ENCODE measurements at places on chromosomes 4 and X.

GRCh38 chrX:129737916-129738315 lies 863 bp upstream of the XPNPEP2 start:
- no peak for DNase-seq

GRCh38 chr4:173410079-173410478 lies 11.2 kb upstream of the SCRG1 start:
- DNase-seq: no peak

GRCh38 chrX:110665223-110666002 lies 130.2 kb downstream of the CHRDL1 start:
- peak; percentile 31 for DNase-seq

DNA sequence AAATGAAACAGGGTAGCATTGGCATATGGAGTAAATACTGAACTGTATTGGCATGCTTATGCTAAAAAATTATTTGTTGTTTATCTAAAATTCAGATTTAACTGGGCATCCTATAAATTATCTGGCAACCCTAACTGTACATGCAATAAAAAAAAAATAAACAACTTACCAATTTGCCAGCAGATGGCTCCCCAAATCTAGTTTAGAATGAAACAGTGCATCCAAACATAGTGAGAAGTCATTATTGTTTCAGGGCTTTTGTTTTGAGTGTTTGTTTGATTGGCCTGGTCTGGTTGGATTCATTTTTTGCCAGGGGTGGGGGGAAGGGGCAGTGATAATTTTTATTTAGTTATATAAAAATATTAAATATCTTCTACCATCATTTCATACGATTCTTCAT lies 12.8 kb upstream of the NSUN7 start:
- peak; percentile 39 for DNase-seq

- peak; percentile 28 for DNase-seq
Observed at GRCh38 chr4:162497564-162498167, 333.9 kb upstream of the FSTL5 start.

DNA sequence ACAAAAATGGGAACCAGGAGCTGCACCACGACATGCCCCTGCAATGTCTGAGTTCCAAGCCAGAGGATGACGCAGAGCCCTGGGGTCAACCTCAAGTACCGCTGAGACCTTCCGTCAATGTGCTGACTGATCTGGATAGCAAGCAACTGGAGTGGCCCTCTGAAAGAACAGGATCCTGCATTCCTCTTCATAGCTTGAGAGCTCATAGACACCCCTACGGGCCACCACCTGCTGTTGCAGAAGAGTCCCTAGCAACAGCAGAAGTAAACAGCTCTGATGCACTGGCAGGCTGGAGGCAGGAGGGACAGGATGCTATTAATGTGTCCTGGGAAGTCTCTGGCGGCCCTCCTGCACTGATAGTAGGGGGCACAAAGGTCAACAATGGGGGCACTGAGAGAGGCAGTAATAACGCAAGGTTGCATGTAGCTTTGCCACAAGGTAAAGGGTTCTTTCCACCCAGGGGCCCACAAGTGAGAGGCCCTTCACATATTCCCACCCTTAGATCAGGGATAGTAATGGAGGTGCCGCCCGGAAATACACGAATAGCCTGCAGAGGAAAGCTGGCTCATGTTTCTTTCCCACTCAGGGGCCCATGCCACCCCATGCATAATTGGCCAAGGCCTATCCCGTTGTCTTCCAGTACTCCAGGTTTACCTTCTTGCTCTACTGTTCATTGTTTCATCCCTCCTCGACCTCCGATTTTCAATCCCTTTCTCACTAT lies 1.3 kb downstream of the PRR32 start:
- no peak for DNase-seq

DNA sequence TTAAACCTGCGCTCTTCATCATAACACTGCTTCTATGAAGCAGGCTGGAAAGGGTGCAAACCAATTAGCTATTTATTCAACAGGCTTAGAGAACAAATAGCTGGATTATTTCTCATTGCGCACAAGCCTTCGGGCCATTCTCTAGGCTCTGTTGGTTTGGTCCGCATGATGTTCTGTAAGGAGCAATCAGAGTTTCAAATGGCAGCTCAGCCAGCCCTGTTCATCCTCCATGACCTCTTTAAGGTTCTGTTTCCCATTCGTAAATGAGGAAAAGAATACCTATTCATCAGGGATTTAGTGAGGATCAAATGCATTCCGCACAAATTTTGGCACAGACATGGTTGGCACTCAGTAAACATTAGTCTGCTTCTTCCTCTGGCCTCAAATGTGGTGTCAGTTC lies 15.5 kb upstream of the GPM6A start:
- no peak for DNase-seq

GRCh38 chrX:19954335-19955096 lies 36.3 kb downstream of the BCLAF3 start:
- DNase-seq: no peak

- DNase-seq: no peak
Observed at GRCh38 chr4:174430576-174430975, 91.7 kb downstream of the HPGD start.

GRCh38 chr4:183729430-183730328 lies 70.6 kb downstream of the TRAPPC11 start:
- DNase-seq: no peak

GRCh38 chr4:38387819-38388218 lies 276.2 kb upstream of the KLF3 start:
- no peak for DNase-seq

DNA sequence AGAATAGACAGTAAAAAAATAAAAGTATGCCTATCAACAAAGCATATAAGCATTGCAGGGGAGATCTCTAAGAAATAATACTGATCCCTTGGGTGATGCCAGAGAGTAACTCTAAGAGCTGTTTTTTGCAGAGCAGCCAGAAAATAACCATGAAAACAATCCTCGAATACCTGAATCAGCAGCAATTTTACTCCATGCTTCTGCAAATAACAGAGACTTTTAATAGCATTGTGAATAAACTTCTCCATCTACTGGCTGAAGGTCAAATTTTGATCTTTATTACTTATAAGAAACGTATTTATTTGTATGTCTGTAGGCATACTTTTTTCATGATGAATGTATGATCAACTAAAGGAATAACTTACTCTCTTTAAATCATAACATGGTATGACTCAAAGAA lies 334.5 kb downstream of the GALNTL6 start:
- no peak for DNase-seq

- DNase-seq: no peak
Observed at GRCh38 chrX:133985164-133985966, at the start of gene GPC3. TSS of gene GPC3 (minus strand) at chrX:133985594.

DNA sequence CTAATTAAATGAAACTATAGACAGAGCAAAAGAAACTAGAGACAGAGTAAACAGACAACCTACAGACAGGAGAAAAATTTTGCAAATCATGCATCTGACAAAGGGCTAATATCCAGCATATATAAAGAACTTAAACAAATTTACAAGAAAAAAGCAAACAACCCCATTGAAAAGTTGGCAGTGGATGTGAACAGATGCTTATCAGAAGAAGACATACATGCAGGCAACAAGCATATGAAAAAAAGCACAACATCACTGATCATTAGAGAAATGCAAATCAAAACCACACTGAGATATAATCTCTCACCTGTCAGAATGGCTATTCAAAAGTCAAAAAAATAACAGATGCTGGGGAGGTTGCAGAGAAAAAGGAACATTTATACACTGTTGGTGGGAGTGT lies 14.8 kb downstream of the ZNF280C start:
- DNase-seq: no peak

GRCh38 chrX:118593407-118593806 lies 97.8 kb downstream of the DOCK11 start:
- DNase-seq: no peak

- DNase-seq: no peak
Observed at GRCh38 chr4:34202154-34202553, 2042.2 kb downstream of the ARAP2 start.

DNA sequence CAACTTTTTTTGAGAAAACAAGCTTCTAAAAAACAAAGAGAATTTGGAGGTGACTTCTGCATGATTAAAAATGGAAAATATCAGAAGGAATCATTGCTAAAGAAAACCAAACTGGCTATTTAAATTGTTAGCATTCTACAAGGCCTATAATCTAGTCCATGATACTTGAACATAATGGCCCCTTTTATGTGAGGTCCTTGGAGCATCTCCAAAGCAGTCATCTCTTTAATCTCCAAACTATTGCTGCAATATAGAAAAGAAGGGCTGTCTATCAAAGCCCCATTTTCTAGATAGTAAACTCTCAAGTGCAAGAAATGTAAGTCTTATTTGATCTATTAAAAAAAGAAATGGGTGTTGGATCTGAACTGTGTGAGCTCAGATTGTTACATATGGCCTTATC lies 615.1 kb downstream of the CENPC start:
- no peak for DNase-seq

- DNase-seq: no peak
Observed at GRCh38 chr4:173017802-173018201, 150.8 kb upstream of the GALNT7 start.

GRCh38 chr4:186021461-186022167 lies 47.3 kb upstream of the TLR3 start:
- peak; percentile 32 for DNase-seq

DNA sequence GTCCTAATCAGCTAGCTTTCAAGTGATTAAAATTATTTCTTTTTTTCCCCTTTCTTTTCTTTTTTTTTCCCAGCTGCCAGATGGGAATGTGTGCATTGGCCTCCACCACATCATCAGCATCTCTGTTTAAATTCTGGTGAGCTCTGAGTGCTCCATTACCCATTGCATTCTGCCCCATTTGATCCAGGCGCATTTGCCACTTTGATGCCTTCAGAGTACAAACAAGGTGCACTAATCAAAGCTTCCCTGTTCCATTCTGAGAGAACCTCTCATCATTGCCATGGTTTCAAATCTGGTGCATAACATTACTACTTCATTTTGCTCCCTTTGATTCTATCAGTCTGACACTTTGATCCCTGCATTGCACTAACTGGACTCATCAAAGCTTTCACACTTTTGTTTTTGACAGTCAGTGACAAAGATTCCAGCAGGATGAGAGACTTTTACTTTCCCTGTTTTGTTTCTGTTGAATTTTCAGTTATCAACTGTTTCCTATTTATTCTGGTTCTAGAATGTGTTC lies 238.8 kb upstream of the PCDH10 start:
- DNase-seq: no peak

DNA sequence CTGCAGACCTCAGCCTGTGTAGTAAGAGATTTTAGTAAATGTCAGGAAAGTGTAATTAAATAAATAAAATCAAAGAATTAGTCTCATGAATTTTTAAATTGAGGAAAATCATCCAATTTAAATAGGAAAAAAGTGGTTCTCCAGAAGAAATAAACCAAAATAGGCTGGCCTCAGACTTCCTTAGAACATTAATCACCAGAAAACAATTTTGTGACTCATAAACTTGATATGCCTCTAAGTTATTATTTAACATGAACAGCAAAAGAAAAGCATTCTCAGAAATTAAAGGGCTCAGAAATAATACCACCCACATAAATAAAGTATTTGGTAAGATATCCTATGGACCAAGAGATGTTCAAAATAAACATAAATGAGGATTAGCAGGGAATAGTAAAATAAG lies 14.3 kb downstream of the FAM47B start:
- no peak for DNase-seq

DNA sequence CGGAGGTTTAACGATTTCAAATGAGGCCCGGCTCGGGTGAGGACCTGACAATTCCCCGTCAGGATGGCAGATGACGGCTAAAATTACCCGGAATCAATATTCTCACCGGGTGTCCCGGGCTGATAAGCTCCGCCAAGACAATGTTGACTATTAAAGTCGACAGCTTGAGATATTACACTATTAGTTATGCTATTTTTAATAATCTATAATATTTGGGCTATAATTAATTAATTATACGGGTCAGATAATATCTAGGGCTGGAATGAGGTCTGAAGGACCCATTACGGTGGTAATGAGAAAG lies 9.4 kb upstream of the NKX1-1 start:
- no peak for DNase-seq
